OCI-LY7 (cell line): ENCODE measurements at places on chromosomes 5 and 9. TPM values are rescaled to one million over a fixed set of nuclear protein-coding genes. Genes with fewer than 3 reads are reported as not detected.
A peak's percentile ranks its signal among the peaks of the same experiment; 100 is the strongest.

Gene HOMER1
- total RNA-seq, result 13.9 and 15.4 TPM in 2 replicates

Gene EGR1
- total RNA-seq, result 0.79 and 1.1 TPM in 2 replicates

Gene GALT
- 61.2 and 62.5 TPM in 2 replicates for total RNA-seq

Gene TRIM41
- total RNA-seq, result 68.2 and 73.4 TPM in 2 replicates

Gene MAP1B
- 0.06 TPM in 1 of 2 replicates, not detected in the other for total RNA-seq

Gene HACD4
- not detected in 2 replicates for total RNA-seq

- DNase-seq, result no peak
Measured at GRCh38 chr5:95953021-95953702, 8.5 kb downstream of the ELL2 start.

- DNase-seq, result no peak
Measured at GRCh38 chr5:16082053-16082452, 97.5 kb downstream of the MARCHF11 start.

GRCh38 chr9:88447431-88447830 lies 59.2 kb downstream of the SPIN1 start:
- DNase-seq, result no peak

- DNase-seq, result no peak
Measured at GRCh38 chr9:82729141-82729540, 333.8 kb downstream of the RASEF start.

GRCh38 chr5:137506296-137506695 lies 7.2 kb upstream of the SPOCK1 start:
- DNase-seq, result no peak

DNA sequence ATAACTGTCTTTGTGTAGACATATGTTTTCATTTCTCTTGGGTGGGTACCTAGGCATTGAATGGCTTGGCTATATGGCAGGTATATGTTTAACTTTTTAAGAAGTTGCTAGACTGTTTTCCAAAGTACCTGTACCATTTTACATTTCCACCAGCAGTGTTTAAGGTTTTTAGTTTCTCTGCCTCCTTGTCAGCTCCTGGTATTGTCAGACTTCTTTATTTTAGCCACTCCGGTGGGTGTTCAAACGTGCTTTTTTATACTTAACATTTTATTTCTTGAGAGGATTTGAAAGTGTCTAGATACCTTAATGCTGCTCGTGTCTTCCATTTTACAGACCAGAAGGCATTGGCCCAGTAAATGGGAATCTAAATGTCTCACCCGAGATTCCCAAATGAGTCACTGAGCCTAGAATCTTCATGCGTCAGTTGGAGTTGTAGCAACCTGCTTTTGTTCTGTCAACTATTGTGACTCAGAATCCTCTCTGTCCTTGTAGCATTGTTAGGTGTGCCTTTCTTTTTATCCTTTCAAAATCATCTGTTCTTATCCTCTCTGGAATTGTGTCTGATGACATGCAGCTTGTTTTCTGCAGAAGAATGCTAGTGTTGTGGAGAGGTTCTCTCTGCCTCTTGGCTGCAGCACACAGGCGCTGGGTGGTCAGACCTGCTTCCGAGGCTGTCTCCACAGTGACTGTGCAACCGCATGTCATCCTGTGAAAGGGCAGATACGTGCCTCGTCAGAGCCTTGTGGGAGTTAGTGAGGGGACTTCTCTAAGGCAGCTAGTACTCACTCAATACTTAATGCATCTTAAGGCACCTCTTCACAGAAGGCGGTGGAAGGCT lies 291.8 kb downstream of the AOPEP start:
- no peak for DNase-seq

DNA sequence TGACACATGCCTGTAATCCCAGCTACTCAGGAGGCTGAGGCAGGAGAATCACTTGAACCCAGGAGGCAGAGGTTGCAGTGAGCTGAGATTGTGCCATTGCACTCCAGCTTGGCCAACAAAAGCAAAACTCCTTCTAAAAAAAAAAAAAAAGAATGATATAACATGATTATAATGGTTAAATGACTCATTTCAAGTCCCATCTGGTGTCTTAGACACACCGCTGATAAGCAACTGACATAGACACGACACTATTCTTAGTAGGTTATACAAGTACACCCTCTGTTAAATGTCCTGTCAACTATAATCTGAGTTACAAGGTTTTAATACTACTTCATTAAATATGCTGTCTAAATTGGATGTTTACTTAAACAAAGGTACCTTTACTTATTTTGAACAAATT lies 405.3 kb upstream of the CLINT1 start:
- DNase-seq, result no peak

DNA sequence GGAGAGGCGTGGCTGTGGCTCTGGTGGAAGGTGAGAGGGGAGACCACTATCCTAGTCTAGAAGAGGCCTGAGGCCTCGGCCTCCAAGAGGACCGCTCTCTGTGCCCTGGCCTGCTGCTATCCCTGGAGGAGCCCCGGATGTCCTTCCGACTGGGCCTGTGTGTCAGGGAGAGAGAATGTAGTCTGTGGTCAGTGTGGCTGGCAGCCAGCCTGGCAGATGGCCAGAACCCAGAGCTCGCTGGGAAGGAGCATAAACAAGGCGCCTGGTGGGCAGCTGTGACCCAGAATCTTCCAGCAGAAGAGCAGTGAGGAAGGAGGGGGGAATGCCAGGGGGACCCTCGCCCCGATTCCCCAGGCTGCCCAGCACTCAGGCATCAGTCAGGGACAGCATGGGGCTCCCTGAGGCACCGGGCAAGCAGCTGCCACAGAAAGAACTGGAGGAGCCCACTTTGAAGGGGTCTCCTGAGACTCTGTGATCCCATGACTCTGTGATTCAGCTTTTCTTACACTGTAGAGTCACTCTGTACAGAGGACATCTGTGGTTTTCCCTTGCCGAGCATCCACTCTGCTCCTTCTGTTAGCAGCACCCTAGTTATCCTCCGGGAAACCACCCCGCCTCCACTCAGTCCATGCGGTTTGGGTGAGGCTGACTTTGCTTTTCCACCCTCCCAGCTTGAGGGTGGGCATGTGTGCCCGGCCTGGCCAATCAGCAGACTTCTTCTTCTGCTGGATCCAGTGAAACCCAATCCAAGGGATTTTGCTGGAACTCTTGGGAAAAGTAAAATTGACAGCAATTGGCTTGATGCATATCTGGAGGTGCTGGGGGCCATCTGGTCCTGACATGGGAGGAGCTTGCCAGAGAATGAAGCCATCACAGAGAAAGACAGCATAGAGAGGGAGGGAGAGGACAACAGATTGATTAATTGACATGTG lies 46.2 kb upstream of the PWWP2A start:
- DNase-seq, result no peak

- DNase-seq, result no peak
Measured at GRCh38 chr5:154244476-154244875, 53.9 kb downstream of the GALNT10 start.

DNA sequence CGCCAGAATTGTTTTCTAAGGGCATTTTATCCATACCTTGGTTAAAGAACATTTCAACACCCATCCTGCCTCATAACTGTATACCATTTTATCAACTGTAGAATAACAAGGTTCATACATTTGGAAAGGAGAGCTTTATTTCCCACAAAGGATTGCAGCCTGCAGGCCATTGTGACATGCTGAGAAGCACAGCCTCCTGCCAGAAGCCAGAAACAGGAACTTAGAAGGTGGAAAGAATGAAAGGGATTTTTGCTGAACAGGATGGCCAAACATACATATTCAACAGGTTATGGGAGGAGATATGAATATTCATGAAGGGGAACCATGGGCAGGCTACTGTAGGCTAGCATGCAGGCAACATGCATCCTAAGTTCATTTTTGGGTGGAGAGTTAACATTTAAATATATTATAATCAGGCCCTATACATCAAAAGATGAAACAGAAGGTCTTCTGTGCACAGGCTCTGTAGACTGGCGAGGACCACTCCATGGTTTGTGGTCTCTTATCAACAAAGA lies 59.9 kb upstream of the DIRAS2 start:
- no peak for DNase-seq

- no peak for DNase-seq
Measured at GRCh38 chr5:122073864-122074263, 4.2 kb downstream of the LOX start.

- DNase-seq, result no peak
Measured at GRCh38 chr9:91132576-91133073, 229.1 kb downstream of the AUH start.

- DNase-seq, result no peak
Measured at GRCh38 chr9:89143266-89143665, 35.4 kb downstream of the SHC3 start.

DNA sequence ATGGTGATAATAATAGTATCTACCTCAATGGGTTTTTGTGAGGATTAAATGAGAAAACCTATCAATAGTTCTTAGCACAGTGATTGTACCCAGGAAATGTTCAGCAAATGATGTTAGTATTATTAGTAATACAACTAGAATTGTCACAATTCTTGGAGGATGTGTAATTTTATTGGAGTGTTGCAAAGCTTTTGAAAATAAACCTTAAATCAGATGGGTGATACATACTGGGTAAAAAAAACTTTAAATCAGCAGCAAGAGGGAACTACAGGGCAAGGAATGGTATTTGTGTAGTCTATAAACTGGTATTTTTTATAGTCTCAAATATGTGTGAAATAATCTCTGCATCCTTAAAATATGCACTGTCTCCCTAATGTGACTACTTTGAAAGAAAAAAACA lies 371.6 kb downstream of the PIK3R1 start:
- DNase-seq, result no peak

DNA sequence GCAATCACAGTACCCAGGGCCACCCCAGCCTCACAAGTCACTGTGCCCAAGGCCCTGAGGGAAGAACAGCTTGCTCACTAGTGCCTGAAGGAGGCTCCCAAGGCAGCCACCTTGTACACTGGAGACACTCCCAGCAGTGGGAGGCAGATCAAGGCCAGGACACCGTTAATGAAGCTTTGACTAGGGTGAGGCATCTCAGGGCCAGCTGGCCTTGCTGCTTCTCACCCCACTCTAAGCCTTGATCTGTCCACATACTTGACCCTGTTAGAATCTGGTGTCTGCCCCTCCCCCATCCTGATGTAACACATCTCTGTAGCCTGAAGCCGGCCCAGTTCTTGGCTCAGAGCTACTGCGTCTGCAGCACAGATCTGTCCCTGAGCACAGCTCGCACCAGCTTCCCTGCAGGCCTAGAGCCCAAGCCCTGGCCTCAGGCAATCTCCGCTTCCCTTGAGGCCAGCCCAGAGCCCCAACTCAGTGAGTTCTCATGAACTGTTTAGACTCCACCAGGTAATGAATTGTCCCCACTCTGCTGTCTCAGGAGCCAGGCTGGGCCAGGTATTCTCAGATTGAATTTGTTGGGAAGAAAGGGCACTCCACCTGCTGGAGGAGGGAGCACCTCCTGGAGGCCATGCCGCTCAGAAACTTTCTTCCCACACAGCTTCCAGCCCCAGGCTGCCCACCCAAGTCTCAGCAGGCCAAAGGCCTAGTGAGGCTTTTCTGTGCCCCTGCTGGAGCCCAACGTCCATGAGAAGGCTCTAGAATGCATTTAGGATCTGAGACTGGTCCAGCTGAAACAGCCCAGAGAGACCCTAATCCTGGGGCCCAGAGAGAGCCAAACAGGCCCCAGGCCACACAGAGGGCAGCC lies 13.4 kb upstream of the JADE2 start:
- no peak for DNase-seq

DNA sequence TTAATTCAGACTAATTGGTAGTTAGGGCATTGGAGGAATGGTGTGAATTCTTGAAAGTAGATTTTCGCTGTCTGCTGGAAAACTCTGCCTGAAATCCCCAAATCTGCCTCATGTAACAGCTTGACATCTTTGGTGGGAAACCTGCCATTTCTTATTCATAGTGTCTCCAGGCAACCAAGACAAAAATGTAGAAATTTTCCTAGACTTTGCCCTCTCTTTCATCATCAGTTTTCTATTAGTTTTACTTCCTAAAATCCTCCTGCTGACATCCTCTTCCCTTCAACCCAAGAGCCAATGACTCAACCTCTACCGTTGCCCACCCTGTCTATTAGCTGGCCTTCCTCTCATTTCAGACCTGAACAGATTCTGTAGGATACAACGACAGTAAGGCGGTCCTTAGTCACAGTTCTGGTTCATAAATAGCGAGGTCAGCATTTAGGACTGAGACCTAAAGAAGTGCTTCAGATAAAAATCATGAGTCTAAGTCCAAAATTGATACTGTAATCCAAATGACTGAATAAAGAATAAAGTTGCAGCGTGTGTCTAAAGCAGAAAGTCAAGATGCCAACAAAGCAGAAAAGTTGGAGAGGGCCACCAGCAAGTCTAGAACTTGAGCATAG lies 133.9 kb downstream of the MUSK start:
- no peak for DNase-seq

- DNase-seq, result no peak
Measured at GRCh38 chr9:90983394-90983793, 181.8 kb downstream of the SYK start.

GRCh38 chr5:40486437-40487275 lies 193.1 kb upstream of the PTGER4 start:
- peak; percentile 50 for DNase-seq

DNA sequence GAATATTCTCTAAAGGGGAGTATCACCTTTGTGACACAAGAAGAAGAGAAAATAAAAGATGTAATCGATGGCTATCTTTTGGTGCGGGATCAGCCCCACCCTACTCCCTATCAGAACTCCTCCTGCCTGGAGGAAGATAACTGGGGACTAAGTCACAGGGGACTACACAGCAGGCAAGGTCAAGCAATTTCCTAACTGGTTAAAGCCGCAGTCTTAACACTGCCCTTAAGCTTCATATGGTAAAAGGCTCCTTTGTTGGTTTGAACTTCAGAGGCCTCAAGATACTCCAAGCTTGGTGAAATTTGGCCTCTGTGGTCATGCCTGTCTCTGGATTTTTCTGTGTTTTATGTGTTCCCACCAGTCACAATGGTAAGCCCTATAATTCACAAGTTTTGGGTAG lies 1.3 kb upstream of the SHISAL2B start:
- no peak for DNase-seq

DNA sequence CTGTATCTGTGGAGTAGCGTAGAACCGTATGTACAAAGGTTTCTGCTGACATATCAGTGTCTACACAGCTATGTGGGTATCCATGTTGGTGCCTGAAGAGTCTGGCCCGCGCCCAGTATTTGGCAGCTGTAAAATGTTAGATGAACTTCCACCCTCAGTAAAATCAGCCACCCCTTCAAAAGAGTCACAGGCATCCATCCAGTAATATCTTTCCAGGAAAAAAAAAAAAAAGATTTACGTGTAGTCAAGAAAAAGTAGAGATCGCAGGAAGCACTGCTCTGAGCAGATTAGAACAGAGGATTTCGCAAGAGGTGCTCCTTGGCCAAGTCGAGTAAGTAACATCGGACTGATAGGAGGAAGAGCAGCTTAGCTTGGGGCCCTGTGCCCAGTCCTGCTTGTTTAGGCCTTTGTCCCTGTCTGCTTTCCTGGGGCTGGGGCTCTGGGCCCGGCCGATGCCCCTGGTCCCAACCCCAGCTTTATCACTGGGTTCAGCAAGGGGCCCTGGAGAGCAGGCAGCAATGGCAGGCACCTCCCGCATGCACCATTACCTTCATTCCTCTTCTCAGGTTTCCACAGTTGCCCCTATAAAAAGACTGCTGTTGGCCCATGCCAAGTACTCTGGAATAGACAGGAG lies 21.2 kb downstream of the DAPK1 start:
- no peak for DNase-seq

- no peak for DNase-seq
Measured at GRCh38 chr9:85062385-85063022, 393.0 kb downstream of the NTRK2 start.

- no peak for DNase-seq
Measured at GRCh38 chr5:36363744-36364143, 62.0 kb upstream of the RANBP3L start.

GRCh38 chr9:88280816-88281382 lies 107.3 kb upstream of the SPIN1 start:
- no peak for DNase-seq

- DNase-seq, result no peak
Measured at GRCh38 chr9:85941622-85941940, 635 bp downstream of the NAA35 start.
